ENCODE measurements at places on chromosomes 1 and 21.

DNA sequence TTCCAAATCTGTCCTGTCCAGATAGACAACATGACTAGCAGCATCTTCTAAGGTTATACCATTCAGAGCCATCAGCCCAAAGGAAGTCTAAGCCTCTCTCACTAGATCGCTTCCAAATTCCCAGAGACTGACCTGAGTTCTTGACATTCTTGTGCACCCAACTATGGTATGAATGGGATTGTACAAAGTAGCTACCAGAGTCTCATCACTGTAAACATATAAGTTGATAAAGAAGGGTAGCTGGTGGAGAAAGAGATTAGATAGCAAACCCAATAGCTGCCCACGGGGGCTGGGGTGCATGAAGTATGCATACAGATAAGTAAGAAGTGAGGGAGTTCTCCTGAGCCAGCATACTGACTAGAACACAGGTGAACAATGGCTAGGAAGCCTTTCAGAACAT lies 180.0 kb downstream of the PLPP3 start:
- DNase-seq: no peak

- no peak for DNase-seq
Observed at GRCh38 chr1:184096005-184096404, 44.5 kb downstream of the TSEN15 start.

GRCh38 chr1:47592296-47593012 lies 154.6 kb downstream of the FOXD2 start:
- no peak for DNase-seq

DNA sequence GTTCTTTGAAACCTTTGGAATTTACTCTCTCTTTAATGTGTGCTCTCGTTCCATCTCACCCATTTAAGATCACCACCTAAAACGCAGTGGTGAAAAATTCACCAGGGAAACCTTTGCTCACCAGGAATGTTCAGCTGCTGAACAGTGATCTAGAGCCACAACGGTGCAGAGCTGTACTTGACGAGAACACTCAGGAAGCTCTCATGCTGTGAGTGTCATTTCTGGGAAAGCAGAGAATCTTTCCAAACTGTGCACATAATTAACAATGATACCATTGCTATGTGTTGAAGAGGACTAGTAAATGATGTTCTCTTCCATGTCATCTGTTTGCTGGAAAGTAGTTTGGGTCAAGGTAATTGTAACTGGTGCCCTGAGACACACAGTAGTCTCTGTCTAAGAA lies 117.1 kb downstream of the ZZZ3 start:
- no peak for DNase-seq

DNA sequence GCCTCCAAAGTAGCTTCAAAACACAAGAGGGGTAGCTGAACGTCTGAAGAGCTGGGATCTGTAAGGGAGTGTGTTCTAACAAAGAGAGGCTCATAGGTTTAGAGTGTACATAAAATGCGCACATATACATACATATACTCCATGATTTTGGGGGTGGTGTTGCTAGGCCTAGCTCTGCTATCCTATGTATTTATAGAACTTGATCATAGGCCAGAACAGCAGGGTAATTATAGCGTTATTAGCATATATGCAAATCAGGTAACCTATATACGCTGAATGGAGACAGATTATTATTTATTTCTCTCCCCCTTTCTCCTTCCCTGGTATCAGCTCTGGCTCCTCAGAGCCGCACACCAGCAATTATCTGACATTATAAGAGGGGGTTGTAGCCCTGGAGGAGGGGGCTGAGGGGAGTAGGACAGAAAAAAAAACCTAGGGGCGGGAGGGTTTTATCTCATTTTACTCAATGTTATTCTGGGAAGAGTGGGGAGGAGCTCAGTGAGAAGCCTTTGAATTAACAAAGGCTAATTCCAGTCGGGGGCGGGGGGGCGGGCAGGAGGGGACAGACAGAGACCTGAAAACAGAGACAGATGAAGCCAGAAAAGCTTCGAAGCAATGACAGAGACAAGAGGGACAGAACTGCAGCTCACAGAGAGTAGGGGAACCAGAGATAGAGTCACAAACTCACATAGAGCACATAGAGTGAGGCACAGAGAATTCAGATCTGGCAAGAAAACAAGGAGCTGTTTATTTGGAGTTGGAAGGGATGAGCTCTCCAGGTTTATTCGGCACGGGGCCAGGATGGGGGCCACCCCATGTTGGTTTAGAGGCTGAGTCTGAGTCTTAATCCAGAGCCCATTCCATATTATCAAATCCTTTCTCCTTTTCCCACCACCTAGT lies 63.0 kb downstream of the RHBG start:
- DNase-seq: no peak

DNA sequence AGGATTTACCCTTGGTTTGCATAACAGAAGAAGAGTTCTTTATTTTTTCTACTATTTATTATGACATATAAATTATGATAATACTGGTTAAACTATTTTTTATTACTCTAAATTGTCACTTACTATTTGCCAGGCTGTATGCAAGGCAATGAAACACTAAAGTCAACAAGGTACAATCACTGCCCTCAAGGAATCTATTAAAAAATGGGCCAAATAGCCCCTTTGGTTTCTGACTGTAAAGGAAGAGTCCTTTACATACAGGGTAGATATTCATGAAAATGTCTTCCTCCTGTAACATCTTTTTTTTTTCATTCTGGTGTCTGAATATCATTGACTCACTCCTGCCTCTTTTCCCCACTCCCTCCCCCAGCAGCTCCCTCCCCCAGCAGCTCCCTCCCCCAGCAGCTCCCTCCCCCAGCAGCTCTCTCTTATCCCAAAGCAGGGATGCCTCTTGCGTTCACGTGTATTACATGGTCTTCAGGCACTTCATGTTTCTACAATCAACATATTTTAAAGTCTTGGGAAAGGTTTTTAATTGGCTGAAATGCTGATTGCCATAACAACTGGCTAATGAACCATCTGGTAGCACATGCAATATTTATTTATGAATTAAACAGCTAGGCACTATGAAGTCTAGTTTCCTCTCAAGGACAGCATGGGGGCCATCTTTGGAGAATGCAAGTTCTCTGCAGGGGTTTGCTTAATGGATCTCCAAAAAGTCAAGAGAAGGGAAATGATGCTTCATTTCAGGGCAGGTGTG lies 400.4 kb upstream of the PLXNA2 start:
- DNase-seq: no peak

GRCh38 chr1:185917646-185918045 lies 183.5 kb downstream of the HMCN1 start:
- DNase-seq: no peak

DNA sequence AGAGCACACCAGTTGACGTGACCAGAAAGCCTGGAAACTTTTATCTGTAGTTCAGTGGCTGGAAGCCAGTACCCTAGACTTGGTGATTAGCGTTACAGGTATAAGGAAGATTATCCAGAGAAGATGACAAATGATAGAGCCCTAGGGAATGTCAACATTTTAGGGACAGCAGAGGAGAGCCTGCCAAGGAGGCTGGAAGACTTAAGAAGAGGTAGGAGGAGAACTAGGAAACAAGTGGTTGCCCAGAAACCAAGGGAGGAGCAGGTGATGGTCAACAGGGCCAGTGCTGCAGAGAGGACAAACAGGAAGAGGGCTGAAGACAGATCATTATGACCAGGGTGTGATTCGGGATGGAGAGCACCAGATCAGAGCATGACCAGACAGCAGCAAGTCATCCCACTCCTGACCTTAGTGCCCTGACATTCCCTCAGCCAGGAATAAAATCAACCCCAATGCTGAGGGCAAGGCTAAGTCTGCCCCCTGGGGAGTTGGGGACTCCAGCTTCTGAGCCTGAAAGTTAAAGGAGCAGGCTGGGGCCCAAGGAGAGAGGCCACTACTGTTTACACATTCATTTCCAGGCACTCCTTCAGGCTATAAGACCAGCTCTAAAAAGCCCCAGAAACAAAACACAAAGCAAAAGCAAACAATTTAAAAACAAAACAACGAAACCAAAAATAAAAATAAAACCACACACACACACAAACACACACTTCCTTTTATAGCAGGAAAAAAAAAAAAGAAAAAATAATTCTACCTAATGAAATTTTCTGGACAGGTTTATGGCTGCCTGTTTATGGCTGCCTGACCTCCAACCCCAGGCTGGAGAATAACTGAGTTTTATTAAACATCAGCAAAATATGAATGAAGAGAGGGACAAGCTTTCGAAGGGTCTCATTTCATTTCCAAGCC lies 48.6 kb upstream of the LRRC52 start:
- DNase-seq: no peak

DNA sequence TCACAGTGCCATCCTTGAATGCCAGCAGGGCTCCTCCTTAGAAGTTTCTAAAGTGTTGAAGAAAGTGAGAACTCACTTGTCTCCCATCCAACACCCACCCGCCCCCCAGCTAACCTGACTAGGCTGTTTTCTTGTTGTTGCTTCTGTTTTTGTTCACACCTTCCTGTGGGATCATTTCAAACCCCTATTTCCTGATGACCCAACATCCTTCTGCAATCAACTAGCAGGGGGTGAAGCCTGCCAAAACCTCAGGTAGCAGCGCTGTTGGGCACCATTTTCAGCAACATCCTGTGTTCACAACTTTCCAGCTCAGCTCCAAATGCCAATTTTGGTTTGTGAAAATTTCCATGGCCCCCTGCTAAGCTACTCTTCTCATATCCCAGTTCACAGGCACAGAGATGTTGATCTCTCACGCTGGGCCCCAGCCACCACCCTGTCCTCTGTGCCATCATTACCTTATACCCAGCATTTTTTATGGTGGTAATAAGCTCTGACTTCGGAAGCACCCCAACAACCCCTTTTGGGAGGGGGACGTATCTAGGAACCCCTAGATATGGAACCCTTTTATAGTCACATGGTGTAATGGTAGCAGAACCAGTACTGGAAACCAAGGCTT lies 41.4 kb downstream of the CDC7 start:
- no peak for DNase-seq

DNA sequence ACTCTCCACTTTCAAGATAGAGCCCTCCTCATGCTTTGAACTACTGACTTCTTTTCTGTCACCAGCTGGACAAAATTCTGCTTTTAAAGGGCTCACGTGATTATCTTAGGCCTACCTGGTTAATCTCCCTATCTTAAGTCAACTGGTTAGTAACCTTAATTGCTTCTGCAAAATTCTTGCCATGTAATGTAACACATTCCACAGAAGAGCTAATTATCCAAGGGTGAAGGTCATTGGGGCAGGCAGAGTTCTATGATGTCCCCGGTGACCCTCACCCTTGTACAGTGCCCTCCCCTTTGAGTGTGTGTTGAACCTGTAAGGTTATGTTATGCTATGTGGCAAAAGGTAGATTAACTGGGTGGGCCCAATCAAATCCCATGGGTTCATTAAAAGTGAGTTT lies 25.2 kb upstream of the FOXE3 start:
- no peak for DNase-seq

GRCh38 chr21:38500073-38500472 lies 1.8 kb upstream of the ERG start:
- DNase-seq: no peak

DNA sequence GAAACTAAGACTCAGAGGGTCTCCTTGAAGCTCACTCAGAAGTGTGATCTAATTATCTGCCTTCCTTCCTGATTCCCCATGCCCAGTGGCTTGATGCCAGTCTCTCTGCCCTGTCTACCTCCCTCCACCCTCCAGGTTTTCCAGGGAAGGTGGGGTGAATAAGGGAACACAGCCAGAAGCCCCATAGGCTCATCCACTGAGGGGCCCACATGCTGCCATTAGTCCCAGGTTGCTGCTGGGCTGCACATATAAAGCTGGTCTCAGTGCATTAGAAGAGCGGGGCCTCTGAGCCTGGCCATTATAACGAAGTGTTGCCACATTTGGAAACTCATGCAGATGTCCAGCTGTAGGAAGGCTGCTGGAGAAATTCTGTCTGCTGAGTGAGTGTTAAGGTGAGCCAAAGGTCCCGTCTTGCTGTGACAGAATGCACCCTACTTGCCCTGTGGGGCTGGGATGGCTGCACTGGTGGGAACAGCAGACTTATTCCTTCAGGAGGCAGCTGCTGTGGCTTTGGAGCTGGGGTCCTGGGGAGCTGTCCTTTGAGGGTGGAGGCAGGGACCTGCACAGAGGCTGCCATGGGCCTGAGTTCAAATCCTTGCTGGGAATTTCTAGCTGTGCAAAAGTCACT lies 2.9 kb downstream of the ADORA1 start:
- no peak for DNase-seq

- no peak for DNase-seq
Observed at GRCh38 chr1:65799601-65800000, 6.9 kb downstream of the PDE4B start.

DNA sequence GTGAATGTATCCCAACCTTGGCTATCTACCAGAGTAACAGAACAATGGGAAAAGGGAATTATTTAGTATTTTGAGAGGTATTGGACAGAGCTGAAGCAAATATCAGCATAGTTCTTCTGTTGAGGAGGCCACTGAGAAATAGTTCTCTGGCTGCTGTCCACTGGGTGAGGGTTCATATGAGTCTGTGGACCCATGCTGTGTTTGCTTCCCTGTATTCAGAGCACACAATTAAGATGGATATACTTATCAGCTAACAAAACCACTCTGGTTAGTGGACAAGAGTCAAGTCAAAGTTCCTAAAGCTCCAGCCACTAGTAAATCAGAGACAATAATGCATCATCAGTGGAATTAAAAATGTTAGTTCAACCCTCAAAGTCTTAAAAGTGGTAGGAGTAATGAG lies 66.1 kb downstream of the RGS18 start:
- DNase-seq: no peak

GRCh38 chr21:41602531-41602930 lies 94.6 kb upstream of the TMPRSS2 start:
- no peak for DNase-seq

- DNase-seq: no peak
Observed at GRCh38 chr1:101162736-101163735, 73.8 kb upstream of the S1PR1 start.

- DNase-seq: no peak
Observed at GRCh38 chr21:45504021-45504515, 38.2 kb downstream of the SLC19A1 start.

- no peak for DNase-seq
Observed at GRCh38 chr1:225689882-225690459, 37.0 kb upstream of the ENAH start.

DNA sequence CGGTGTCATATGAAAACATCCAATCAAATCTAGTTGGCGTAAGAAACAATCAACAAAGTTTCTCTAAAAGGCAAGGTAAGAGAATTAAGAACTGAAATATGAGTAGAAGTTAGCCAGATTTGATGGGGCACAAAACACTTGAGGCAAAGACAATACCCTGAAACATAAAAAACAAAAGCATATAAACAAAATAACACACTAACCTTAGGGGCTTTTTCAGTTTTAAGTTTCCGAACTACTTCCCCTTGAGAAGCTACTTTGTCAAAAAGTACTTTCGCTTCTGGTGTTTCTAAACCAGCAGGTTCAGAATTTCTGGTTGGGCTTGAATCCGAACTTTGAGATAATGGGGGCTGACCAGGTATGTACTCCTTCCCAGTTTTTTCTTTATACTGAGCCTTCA lies 57.9 kb downstream of the EPRS1 start:
- DNase-seq: no peak

DNA sequence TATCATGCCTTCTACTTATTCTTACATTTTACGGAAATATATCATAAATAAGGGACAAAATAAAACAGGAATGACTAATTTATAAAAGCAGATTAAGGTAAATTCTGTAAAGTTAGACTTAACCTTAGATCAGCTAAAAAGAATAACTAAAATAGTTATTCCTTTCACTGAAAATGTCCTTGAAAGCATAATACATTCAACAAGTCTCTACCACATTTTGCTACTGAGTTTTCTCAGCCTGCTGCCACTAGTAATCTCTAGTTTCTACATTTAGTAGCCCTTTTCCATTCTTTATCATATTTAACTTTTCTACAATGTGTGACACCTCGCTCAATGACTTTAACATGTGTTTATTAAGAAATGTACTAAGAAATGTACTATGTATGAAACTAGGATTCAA lies 89.0 kb downstream of the DENND1B start:
- no peak for DNase-seq
